ENCODE measurements at places on chromosomes 6 and 20.
A peak's percentile ranks its signal among the peaks of the same experiment; 100 is the strongest.

DNA sequence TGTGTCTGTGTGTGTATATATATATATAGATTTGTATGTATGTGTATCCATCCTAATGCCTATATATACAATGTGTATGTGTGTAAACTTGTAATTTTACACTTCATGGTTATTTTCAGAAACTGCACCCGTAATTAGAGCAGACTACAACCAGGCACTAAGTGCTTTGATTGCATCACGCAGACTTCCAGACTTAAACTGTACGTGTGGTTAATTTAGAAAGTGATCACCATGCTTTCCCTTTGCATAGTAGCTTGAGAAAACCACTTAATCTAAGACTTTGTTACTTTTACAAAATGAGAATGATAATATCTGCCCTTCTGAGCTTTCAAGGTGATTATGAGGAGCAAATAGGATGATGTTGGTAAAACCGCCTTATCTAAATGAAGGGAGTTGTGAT, 50.1 kb upstream of the E2F3 start:
- no peak for DNase-seq

- no peak for DNase-seq
These were observed 72.9 kb upstream of the FOXC1 start for GRCh38 chr6:1536526-1537429.

DNA sequence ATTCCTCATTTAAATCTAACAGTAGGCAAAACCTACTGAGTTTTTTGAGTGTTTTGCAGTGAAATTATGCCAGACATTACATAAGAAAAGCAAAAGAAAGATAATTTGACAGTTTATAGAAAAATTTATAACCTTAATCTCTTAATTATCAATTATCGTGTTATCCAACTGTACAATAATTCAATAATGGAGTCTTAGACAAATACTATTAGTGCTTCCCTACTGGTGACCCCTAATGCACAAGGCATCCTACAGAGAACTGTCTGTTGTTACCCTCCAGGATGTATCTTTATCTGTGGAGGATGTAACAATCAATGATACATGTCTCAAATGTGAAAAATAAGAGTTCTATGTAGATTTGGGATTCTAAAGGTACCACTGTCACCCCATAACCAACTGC, 1687.6 kb downstream of the GRIK2 start:
- DNase-seq: no peak

DNA sequence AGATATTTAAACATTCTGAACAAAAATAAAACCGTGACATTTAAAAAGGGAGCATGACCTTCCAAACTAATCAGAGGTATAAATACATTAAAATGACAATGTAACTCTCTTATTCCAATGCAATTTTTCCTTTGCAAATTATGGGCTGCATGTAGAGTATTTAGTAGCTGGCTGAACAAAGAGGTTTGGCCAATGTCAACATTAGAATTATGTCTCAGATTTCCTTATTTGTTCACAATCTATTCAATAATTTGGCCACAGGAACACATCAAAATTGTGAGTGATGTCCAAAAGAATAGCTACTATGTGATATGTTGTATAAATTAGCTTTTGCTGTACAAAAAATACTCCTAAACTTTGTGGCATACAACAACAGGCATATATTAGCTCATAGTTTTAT, 580.0 kb upstream of the MARCKS start:
- DNase-seq: no peak

DNA sequence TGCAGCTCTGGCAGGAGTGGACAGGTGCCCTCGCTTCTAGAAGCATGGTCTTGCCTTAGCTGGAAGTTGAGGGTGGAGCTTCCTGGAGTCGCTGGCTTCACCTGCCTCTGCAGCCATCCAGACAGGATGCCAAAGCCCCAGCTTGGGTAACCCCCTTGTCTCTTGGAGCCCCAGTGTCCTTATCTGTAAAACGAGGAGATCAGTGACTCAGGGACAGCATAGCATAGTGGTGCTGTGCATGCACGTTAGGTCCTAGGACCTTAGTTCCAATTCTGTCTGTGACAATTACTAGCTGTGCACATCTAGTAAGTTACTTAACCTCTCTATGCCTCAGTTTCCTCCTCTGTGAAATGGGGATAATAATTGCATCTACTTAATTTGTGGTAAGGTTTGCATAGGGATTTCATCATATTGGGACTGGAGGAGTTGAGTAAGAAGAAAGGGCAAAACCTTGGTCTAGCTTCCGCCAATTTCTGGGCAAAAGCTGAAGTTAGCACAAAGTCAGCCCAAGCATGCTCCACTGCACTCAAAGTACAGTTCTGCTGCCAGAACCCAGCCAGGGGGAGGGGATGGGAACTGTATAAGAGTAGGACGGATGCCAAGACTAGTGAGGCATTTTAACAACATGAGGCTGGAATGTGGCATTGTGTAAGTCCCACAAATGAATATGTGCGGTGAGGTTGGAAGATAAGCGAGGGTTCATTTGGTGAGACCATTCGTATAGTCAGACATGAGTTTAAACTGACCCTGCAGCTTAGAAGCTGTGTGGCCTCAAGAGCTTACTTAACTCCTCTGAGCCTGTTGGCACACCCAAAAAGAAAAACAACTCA, 24.5 kb downstream of the TOX2 start:
- peak; percentile 100 for DNase-seq

- no peak for DNase-seq
These were observed 79.2 kb upstream of the CD93 start for GRCh38 chr20:23165307-23165750.

DNA sequence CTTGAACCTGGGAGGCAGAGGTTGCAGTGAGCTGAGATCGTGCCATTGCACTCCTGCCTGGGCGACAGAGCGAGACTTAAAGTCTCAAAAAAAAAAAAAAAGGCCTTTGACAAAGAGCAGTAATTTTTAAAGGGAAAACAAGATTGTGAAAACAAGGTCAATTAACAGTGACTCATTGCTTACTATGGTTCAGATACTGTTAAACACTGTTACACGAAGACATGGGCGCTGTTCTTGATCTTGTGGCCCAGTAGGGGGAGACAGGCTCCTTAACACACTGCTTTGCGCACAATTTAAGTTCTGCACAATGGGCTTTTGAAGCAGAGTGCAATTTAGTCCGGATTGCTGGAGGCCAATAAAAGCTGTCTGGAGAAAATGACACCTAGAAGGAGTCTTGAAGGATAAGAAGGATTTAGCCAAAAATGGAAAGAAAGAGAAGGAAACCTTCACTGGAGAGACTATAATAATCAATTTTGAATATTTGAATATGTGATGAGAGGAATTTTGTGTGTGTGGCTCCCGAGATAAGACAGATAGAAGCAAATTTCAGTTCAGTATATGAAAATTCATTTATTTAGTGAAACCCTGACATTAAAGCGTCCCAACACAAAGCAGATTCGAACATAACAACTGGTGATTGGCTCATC, 6.0 kb upstream of the LATS1 start:
- peak; percentile 84 for DNase-seq
